Heart left ventricle (tissue), 16 donors: ENCODE measurements at places on chromosomes 12 and 14.

DNA sequence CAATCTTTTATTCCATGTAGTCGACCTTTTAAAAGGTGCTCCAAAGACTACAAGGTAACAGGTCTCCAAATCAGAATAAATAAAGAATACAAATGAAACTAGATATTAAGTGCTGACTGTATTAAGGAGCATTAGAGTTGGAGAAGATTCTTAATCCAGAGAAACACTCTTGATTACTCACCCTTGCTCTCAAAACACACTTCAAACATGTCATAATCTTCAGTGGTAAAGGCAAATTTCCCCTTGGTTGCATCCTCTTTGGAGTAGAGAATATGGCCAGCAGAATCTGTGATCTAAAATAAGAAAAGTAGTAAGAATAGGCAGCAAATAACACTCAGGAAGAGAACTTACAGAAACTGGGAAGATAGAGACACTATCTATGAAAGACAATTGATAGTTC is 24.6 kb downstream of the TMED10 start:
- no peak for DNase-seq

DNA sequence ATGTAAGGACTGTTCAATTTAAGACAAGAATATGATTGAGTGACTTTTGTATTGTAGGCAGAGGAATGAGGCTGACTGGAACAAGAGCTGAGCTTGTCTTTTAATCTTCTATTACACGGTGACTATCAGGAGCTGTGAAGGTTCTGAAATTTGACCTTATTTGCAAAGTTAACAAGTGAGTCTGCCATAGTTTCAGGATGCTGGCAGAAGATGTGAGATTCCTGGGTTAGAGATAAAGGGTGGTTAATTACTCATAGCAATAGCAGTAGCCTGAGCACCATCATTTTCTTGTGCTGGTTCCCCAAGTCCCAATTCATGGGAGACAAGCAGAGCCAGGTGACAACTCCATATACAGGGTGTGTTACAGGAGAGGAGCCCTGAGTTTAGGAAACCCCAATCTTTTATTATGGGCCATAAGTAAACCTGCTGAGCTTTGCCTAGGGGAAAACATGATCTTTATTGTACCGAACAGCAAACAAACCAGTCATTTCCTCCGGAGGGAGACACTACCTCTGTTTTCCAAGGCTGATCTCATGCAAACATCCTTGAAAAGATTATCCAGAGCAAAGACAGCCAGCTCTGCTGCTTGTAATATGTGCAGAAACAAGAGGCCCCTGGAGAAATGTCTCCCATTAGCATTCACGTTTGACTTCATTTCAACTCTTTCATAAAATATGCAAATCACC is 51.7 kb upstream of the DDX11 start:
- DNase-seq, result no peak

- no peak for DNase-seq
Measured at GRCh38 chr12:61530456-61530855, 729.7 kb upstream of the USP15 start.

- no peak for DNase-seq
Measured at GRCh38 chr12:89062996-89063395, 289.3 kb downstream of the DUSP6 start.

DNA sequence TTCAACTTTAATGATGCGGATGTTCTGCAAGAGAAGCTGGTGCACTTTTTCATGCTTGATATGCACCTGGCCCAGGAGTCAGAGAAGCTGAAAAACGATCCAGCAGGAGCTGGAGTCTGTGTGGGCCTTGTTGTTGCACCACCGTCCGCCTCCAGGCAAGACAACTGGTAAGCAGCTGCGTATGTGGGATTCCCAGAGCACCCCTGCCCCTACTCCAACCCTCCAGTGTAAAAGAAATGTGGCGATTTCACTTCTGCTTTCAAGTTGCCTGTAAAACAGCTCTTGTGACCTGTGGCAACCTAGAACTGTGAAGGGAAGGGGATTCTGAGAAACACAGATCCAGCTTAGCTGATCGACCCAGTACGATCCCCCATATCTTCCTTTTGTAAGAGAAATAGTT is 154.1 kb upstream of the PELI2 start:
- no peak for DNase-seq

- DNase-seq, result no peak
Measured at GRCh38 chr14:74524812-74525135, 31.2 kb downstream of the ISCA2 start.

GRCh38 chr12:106126441-106127337 is 12.1 kb downstream of the NUAK1 start:
- DNase-seq, result no peak

DNA sequence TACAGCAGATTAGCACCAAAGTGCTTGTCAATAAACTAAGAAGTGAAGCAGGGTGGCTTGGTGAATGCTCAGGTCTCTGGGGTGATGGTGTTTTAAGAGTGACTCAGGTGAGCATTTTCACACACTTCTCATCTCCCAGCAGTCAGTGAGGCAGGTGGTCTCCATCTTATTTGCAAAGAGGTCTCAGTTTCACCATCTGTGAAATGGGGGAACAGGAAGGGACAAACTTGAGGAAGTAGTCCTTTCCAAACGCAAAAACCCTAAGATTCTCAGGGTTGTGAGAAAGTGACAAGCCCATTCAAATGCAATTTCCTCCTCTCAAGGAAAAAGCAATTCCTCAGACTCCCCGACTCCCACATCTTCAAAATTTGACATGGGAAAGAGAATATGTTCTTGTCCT is 54.1 kb downstream of the CMKLR1 start:
- no peak for DNase-seq
